Activated CD4-positive, alpha-beta T cell treated with anti-CD3 and anti-CD28 coated beads, Interleukin-2, amount 50 U/mL, for 4 hours (primary cell): ENCODE measurements at places on chromosomes 3 and 15.

- no peak for DNase-seq
Measured at GRCh38 chr3:187983484-187984124, 170.4 kb upstream of the LPP start.

DNA sequence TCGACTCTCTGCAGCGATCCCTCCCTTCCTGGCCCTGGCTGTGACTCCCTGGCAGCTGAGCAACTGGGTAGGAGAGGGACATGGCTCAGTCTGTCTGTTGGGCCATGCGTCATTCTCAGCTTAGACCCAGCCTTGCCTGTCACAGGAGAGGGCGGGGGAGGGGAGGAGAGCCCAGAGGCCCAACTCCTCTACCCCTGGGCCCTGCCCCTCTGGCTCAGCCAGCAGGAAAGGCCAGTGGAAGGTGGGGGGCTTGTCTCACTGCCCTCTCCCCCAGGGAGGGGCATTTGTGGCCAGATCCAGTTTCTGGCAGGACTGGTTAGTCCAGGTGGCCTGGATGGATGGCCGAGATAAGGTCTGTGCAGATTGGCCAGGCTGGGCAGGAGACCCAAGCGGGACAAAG, 31.6 kb downstream of the DNAJB8 start:
- no peak for DNase-seq

DNA sequence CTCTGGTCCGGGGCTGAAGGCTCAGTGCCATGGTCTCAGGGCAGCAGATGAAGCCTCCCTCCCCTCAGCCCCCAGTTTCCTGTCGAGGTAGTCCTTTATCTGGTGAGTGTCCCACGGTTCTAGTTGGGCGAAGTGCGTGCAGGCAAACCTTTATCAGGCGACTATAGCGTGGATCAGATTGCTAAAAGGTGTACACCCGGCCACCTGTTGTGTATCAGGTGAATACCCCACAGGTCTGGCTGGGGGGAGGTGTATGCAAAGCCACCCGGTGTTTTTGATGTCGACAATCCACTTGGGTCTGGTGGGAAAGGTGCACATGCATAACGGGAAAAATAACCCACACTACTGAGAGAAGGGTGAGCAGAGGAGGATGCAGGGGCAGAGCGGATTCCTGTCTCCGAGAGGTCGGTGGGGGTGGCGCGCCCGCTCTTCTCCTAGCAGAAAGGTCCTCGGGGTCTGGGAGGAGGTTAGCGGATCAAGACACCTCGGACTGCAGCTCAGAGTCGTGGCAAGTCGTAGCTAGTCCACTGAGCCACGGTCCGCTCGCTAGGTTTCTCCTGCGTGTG, 507 bp downstream of the SLC12A6 start:
- no peak for DNase-seq

- DNase-seq = no peak
Measured at GRCh38 chr3:36840453-36840921, 76.1 kb upstream of the DCLK3 start.
